ENCODE measurements at places on chromosomes 1 and 21.

GRCh38 chr1:240092301-240093119 lies 827 bp downstream of the FMN2 start:
- H3K4me1 ChIP-seq = no peaks in the 10 kb centered on the region
- DNase-seq = peak; percentile 31
- no peak overlapping the region for H3K27ac ChIP-seq
- peak overlapping the region; percentile 61 for H3K4me3 ChIP-seq
- H3K36me3 ChIP-seq = no peaks in the 10 kb centered on the region

GRCh38 chr1:27153927-27154358 lies 982 bp downstream of the SLC9A1 start:
- no peaks in the 10 kb centered on the region for H3K36me3 ChIP-seq
- peak overlapping the region; percentile 94 for H3K27ac ChIP-seq
- no peaks in the 10 kb centered on the region for H3K27me3 ChIP-seq
- peaks cover 58% of the 10 kb centered on the region for H3K4me1 ChIP-seq
- peak overlapping the region; percentile 92 for H3K4me3 ChIP-seq
- no peak for DNase-seq

GRCh38 chr1:221867003-221867402 lies 125.1 kb upstream of the DUSP10 start:
- no peaks in the 10 kb centered on the region for H3K27me3 ChIP-seq
- H3K27ac ChIP-seq = no peak overlapping the region
- H3K36me3 ChIP-seq = no peaks in the 10 kb centered on the region

- no peaks in the 10 kb centered on the region for H3K4me1 ChIP-seq
- no peak overlapping the region for H3K27ac ChIP-seq
These were observed 136.5 kb upstream of the ETS2 start for GRCh38 chr21:38669186-38669585.

DNA sequence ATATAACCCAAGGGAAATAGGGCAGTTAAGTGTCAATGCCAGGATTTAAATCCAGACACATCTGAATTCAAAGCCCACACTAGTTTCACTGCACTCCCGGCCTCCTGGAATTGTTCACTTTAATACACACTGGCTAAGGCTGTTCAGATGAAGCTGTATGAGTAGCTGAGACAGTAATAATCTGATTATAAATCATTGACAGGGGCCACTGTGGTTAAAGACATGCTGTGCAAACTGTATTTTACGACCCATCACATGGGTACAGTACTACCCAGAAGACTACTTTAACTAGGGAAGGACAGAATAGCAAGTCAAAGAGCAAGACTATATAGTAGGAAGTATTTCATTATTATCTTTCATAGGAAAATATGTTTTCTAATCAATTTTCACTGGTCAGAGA lies 16.1 kb upstream of the NTNG1 start:
- H3K36me3 ChIP-seq = no peaks in the 10 kb centered on the region
- no peak overlapping the region for H3K4me3 ChIP-seq
- no peak overlapping the region for H3K27ac ChIP-seq
- no peak for DNase-seq
- peaks cover 13% of the 10 kb centered on the region for H3K4me1 ChIP-seq

GRCh38 chr1:14924455-14925331 lies 228.9 kb upstream of the TMEM51 start:
- H3K4me1 ChIP-seq = peaks cover 12% of the 10 kb centered on the region
- DNase-seq = peak; percentile 45
- no peak overlapping the region for H3K27ac ChIP-seq
- H3K36me3 ChIP-seq = no peaks in the 10 kb centered on the region
- H3K27me3 ChIP-seq = no peaks in the 10 kb centered on the region

DNA sequence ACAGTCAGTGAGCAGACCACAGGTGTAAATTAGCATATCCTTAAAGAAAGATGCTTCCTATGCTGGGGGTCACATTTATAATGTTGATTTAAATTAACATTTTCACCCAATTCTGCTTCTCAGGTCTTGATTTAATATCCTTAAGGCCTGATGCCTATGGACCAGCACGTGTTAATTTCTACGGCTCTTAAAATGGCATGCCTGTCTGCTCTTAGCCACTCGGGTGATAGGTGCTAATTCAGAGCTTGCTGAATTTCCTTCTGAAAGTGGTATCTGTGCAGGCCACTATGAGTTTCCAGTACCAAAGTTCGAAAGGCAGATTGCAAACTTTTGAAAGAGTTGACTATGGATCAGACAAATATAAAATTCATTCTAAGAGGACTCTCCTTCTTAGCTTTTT lies 487.4 kb upstream of the ADGRL2 start:
- H3K4me1 ChIP-seq = no peaks in the 10 kb centered on the region
- H3K27ac ChIP-seq = no peak overlapping the region
- H3K27me3 ChIP-seq = no peaks in the 10 kb centered on the region
- no peak for DNase-seq

DNA sequence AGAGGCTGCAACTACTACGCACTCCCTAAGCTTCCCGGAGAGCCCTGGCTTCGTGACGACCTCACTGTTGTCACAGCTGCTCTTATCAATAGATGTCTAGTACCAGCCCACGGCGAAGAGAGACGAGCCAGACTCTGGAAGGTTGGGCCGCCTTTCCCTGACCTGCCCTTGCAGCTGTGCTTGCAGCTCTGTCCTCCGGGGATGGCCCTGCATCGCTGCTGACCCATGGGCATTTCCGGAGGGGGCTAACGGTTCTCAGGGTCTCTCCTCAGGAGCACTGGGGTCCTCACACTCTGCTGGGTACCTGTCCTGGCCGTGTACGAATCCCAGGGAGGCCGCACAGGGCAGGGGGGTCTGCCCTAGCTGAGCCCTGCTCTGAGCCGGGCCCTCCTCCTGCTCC lies 93.8 kb upstream of the COL6A1 start:
- peaks cover 6% of the 10 kb centered on the region for H3K4me1 ChIP-seq
- no peak for DNase-seq
- peaks cover 19% of the 10 kb centered on the region for H3K27me3 ChIP-seq

DNA sequence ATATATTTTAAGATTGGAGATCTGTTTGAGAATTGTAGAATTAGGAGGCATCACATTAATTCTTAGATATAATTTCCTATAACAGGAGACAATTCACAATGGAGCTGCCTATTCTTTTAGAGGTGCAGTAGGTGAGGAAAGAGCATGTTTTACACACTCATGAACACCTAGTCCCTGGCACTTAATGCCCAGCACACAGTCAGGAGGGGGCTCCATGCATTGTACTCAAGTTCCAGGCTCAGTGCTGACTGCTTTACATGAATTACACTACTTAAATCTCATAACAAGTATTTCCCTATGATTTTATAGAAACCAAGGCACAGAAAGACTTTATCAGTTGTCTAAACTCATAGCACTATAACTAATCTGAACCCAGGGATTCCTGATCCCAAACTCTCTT lies 360 bp upstream of the GBP3 start:
- H3K27ac ChIP-seq = peak overlapping the region; percentile 86
- peak overlapping the region; percentile 80 for H3K4me3 ChIP-seq
- DNase-seq = no peak
- peaks cover 15% of the 10 kb centered on the region for H3K4me1 ChIP-seq

DNA sequence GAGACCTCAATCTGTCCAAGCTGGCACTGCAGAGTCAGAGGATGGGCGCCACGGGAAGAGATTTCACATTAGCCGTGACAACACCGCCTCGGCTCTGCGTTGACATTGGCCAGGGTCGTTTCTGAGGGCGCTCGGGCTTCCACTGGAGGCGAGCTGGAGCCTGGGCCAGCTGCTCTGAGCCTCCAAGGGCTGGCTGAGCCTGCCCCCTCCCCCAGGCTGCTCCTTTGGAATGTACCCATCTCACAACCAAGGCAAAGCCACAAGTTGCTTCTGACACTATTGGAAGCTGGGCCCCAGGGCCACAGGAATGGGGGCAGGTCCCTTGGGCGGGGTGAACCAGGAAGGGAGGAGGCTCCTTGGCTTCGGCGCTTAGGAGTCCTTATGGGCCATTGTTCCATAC lies 12.7 kb downstream of the GPR3 start:
- H3K36me3 ChIP-seq = peaks cover 71% of the 10 kb centered on the region
- H3K4me3 ChIP-seq = no peak overlapping the region
- no peak for DNase-seq
- H3K4me1 ChIP-seq = peaks cover 6% of the 10 kb centered on the region
- no peak overlapping the region for H3K27ac ChIP-seq
- no peaks in the 10 kb centered on the region for H3K27me3 ChIP-seq

GRCh38 chr1:234607109-234608024 lies 2.6 kb downstream of the IRF2BP2 start:
- H3K4me1 ChIP-seq = peaks cover 56% of the 10 kb centered on the region
- peak; percentile 83 for DNase-seq
- H3K4me3 ChIP-seq = peak overlapping the region; percentile 88
- H3K36me3 ChIP-seq = peaks cover 70% of the 10 kb centered on the region
- no peaks in the 10 kb centered on the region for H3K27me3 ChIP-seq

- no peaks in the 10 kb centered on the region for H3K36me3 ChIP-seq
- DNase-seq = no peak
- no peak overlapping the region for H3K4me3 ChIP-seq
- no peaks in the 10 kb centered on the region for H3K27me3 ChIP-seq
- no peak overlapping the region for H3K27ac ChIP-seq
These were observed 132.4 kb downstream of the DSCAM start for GRCh38 chr21:40714536-40714935.

- H3K4me3 ChIP-seq = no peak overlapping the region
- no peaks in the 10 kb centered on the region for H3K36me3 ChIP-seq
- no peak overlapping the region for H3K27ac ChIP-seq
These were observed 57.3 kb upstream of the ZNF648 start for GRCh38 chr1:182118851-182119250.

- no peak overlapping the region for H3K27ac ChIP-seq
- DNase-seq = no peak
- peaks cover 10% of the 10 kb centered on the region for H3K4me1 ChIP-seq
- H3K27me3 ChIP-seq = no peaks in the 10 kb centered on the region
- no peak overlapping the region for H3K4me3 ChIP-seq
These were observed 6.3 kb upstream of the PHTF1 start for GRCh38 chr1:113765306-113766230.

DNA sequence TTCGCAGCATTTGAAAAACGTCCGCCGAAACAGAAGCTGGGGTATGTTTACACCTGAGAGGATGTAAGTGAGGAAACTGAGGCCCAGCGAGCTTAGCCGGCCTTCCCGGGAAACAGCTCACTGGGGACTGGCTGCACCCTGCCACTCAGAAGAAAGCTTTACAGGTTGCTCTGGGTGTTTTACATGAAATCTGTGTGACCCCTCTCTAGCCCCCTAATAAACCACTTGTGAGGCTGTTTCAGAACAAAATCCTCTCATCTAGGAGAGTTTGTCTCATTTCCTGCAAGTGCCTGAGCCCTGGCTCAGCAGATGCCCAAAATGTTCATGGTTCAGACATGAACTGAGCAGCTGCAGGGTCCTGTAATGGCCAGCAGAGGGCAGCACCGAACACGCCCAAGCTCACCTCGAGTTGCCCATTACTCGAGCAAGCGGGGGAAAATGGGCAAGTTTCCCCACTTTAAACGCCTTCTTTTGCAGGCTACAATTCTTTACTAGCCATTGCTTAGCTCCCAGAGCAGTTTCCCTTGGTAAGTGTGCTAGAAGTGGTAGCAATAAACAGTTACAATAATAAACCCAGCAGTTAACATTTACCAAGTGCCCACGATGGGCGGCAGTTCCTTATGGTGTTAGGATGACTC lies 76.4 kb downstream of the FHAD1 start:
- H3K27me3 ChIP-seq = no peaks in the 10 kb centered on the region
- H3K4me1 ChIP-seq = no peaks in the 10 kb centered on the region
- peak; percentile 83 for DNase-seq
- H3K36me3 ChIP-seq = no peaks in the 10 kb centered on the region

DNA sequence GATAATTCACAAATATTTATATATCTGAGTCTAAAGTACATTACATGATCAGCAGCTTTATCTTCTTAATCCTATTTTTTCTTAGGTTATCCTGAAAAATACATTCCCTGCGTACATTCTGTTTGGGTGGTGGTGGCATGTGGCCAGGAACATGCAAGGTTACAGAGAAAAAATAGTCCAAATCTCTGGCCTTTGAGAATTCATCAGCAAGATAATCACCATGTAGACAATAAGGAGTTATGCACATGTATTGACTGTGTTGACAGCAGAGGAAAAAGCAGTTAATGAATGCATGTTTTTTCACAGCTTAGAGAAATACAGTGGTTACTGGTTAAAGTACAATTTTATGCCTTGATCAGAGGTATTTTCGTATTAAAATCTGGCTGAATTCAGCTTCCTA lies 49.0 kb downstream of the ABCA4 start:
- H3K4me3 ChIP-seq = no peak overlapping the region
- DNase-seq = no peak
- no peaks in the 10 kb centered on the region for H3K36me3 ChIP-seq
- no peaks in the 10 kb centered on the region for H3K4me1 ChIP-seq
- no peaks in the 10 kb centered on the region for H3K27me3 ChIP-seq

DNA sequence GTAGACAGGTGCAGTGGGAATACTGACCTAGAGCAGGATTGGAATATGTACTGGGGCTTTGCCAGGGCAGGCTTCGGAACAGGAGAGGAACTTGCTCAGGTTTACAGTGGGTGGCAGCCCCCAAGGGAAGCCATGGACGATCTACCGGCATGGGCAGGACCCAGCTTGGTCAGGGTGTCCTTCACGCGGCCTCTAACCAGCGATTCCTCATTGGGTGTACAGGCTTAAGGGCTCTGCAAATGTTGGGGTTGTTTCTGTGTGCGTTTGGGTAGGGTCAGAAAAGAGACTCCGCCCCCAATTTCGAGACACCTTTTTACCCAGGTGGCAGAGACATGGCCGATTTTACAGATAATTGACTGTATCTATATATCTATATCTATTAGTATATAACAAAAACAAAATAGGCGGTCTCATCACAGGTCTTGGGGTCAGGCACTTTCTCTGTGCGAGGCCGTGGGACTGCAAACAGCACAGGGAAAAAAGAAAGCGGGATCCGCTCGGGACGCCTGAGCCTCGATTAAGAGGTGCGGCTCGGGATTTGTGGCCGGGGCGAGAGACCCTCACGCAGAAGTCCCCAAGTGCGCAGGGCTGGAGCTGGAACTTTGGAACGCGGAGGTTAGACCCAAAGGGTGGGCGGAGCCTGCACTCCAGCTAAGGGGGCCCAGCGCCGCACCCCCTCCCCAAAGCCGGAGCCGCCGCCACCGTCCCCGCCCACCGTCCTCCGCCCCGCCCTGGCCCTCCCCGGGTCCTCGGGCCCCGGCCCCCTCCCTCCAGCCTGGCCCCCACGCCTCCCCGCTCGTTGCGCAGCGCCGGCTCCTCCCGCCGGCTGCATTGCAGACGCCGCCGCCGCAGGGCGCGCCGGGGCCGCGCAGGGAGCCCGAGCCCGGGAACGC lies 67.5 kb upstream of the VAMP3 start:
- H3K36me3 ChIP-seq = no peaks in the 10 kb centered on the region
- no peak for DNase-seq
- H3K27me3 ChIP-seq = peaks cover 40% of the 10 kb centered on the region
- H3K4me3 ChIP-seq = no peak overlapping the region

GRCh38 chr1:8763888-8764287 lies 53.6 kb downstream of the RERE start:
- no peak overlapping the region for H3K27ac ChIP-seq
- DNase-seq = peak; percentile 5
- peaks cover 5% of the 10 kb centered on the region for H3K4me1 ChIP-seq
- no peak overlapping the region for H3K4me3 ChIP-seq

GRCh38 chr1:63721531-63722189 lies 52.2 kb upstream of the ROR1 start:
- H3K27ac ChIP-seq = no peak overlapping the region
- no peak overlapping the region for H3K4me3 ChIP-seq
- H3K27me3 ChIP-seq = no peaks in the 10 kb centered on the region
- DNase-seq = no peak
- H3K36me3 ChIP-seq = no peaks in the 10 kb centered on the region

Measured in MCF 10A (cell line).